Anterior cingulate cortex (tissue), 58 donors: ENCODE measurements at places on chromosomes 4 and X.

DNA sequence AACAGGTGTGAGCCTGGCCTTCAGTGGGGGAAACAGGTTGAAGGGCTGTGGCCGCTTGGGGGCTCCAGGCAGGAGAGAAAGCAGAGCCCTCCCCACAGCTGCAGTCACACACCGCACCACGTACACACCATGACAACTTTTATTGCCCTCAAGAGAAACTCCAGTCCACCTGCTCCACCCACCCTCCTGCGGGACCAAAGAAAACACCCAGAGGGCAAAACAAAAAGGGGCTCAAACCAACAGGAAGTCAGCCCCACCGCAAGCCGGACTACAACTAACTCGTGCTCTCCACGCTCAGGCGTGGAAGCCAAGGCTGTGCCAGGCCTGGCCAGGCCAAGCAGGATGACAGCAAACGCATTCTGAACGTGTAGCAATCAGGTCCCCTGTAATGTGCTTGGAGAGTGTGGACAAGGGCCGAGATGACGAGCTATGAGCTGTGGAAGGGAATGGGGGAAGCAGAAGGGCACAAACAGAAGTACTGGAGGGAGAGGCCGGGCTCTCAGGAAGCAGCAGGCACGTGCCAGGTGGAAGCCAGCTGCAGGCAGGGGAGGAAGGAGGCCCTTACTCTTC is 12.7 kb downstream of the SLC6A8 start:
- DNase-seq, result no peak

DNA sequence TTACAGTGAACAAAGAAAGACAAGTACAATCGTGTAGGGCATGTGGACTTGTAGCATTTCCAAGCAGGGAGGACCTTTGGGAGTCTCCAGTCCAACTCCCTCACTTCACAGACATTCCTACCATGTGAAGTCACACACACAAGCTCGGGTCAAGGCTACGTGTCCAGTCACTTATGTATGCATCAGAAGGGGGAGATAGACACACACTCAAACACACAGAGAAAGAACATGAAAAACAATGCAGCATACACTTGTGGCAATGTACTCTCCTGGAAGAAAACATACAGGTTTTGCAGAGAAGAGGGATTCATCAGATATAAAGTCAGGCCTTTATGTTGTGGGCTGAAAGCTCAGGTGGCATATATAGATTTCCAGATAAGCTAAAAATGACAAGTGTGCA is 136.1 kb upstream of the MID1 start:
- DNase-seq, result no peak

- DNase-seq, result no peak
These were observed 255.7 kb upstream of the RPS6KA3 start for GRCh38 chrX:20522420-20522819.

DNA sequence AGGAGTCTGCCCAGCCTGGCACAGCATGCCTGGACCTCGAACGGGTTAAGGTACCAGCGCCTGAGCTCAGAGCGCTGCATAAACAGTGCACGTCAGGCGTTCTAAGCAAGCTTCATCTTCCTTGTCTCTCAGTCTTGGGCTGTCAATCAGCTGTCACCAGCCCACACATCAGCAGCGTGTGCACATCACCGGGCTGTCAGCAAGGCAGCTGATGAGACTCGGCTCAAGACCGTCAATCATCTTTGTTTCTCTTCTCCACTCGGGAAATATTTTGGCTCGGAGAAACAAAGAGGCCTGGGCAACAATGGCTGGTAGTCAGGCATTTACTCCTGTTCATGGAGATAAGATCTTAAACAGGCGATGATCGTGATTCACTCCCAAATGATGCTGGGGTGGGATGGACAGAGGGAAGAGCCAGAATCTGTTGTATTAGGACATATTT is 141.3 kb downstream of the LDB2 start:
- DNase-seq, result no peak

DNA sequence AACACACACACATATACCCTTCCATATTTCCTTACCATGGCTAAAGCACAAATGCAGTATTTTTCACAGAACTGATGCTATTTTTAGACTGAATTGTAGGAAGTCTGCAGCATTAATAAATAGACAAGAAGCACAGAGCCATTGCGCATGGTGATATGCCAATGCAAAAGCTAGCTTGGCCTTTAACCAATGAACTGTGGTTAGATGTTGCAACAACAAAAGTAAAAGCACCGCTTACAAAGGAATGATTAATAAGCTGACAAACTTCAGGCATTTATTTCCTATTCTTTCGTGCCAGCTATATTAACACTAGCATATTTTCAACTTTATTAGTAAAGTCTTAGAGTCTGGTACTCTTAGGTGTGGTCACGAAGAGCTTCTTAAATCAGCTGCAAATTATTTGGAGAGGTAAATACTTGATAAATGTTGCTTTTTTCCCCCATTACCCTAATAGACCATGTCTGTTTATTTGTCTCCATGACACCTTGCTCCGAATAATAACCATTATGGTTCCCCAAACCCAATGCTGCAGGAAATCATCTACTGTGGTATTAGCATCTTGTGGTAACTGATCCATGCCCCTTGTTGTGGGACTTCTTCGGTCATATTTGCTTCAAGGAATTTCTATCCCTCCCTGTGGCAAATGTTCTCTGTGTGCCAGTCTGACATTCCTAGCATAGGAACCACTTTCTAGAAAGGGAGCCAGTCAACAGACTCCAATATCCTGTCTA is 306.1 kb upstream of the TAPT1 start:
- DNase-seq, result no peak

GRCh38 chr4:143016171-143016570 is 168.5 kb upstream of the USP38 start:
- no peak for DNase-seq

DNA sequence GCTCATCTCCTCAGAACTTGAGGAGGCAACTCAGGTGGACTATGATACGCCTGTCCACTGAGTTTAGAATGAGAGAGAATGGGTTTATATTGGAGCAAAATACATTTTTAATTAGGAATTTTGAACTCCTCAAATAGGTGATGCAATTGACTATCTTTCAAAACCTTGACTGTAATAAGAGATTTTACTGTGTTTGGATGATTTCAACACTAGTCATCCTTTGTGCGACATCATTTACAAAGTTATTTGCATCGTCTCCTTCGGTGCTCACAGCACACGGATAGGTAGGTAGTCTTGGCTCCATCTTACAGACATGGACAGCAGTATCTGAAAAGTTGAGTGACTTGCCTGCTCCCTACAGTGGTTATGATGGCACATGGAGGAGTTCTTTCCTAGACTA is 67.0 kb downstream of the AASDH start:
- no peak for DNase-seq
